ENCODE measurements at places on chromosomes 2 and 18.

- no peak for DNase-seq
Measured at GRCh38 chr2:58939388-58939787, 698.3 kb upstream of the FANCL start.

DNA sequence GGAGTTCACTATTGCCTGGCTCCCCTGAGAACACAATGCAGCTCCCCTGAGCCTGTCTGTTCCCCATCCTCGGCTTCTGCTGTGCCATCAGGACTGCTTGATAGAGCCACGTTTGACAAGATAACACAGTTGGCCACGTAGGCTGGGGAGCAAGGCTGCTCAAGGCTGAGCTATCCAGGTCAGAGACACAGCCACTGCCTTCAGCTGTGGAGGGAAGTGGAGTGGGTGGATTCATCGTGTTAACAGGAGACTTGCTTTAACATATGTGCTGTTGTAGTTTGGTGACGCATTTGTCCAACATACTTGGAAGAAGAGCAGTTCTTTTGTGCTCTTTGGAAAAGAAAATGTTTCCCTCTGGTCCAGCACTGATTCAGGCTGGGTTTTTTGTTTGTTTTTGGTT, 68.8 kb downstream of the WDSUB1 start:
- no peak for DNase-seq

GRCh38 chr2:20525041-20526035, 78.5 kb downstream of the RHOB start:
- peak; percentile 67 for DNase-seq

DNA sequence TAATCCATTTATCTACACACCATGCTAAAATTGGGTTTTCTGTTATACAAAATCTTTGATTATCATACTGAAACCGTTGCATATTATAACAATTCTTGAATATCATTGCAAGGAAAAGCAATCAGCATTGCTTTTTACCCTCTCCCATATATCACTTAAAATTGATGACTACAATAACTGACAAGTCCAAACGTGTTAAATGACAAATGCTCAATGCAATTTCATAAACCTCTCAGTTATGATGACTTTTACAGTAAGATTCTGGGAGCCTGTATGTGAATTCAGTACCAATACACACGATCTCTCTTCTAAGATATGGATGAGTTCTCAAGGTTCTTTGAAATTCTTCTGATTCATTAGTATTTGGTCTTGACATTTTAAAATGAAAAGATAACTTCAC, 368.5 kb upstream of the TRIB2 start:
- DNase-seq = no peak

DNA sequence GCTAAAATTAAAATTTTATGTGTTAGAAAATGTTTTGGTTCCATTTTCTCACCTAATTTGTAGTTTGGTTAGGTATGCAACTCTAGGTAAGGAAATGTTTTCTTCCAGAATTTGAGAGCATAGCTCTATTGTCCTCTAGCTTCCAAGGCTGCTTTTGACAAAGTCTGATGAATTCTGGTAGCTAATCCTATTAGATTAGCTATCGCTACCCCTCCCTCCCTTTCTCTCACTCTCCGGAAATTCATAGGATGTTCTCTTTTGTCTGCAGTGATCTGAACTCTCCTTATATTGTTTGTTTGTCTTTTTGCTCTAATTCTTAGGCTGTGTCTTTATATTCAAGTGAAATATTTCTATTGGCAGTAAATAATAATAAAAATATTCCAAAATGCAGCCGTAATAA, 382.9 kb downstream of the DCC start:
- no peak for DNase-seq

GRCh38 chr18:45760462-45761036, 36.6 kb downstream of the SLC14A1 start:
- DNase-seq = no peak

- DNase-seq = no peak
Measured at GRCh38 chr2:215365184-215365658, 53.4 kb downstream of the ATIC start.

DNA sequence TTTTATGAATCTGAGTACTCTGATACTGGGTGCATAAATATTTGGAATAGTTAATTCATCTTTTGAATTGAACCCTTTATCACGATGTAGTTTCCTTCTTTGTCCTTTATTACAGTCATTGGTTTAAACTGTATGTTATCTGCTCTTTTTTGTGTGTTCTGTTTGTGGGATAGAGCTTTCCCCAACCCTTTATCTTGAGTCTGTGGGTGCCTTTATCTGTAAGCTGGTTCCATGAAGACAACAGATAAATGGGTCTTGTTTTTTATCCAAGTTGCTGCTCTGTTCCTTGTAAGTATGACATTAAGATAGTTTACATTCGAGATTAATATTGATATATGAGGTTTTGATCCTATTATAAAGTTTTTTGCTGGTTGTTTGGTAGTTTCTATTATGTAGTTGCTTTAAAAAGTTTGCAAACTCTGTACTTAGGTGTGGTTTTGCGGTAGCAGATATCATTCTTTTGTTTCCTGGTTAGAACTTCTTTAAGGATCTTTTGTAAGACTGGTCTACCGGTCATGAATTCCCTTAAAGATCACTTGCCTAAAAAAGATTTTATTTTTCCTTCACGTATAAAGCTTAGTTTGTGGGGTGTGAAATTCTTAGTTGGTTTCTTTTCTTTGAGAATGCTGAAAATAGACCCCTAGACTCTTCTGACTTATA, 1451.3 kb upstream of the SLC39A10 start:
- DNase-seq = no peak

- DNase-seq = no peak
Measured at GRCh38 chr18:23207191-23207955, 72.1 kb downstream of the CABLES1 start.

DNA sequence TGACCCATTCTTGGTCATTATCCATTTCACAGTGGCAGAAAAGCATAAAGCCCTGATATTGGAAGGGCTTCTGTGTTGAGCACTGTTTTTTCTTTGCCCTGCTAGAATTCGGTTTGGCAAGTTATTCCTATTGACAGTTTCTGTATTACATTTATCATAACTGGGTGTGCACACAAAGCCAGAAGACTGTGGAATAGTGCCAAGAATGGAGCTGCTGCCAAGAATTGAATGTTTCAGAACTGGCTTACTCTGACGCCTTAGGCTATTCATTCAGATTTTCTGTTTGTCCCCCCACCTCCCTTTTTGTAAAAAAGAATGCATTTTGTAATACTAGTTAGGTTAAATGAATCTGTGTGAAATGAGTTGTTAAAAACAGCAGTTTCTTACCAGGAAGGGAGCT, 12.7 kb downstream of the KDM3A start:
- DNase-seq = peak; percentile 29

DNA sequence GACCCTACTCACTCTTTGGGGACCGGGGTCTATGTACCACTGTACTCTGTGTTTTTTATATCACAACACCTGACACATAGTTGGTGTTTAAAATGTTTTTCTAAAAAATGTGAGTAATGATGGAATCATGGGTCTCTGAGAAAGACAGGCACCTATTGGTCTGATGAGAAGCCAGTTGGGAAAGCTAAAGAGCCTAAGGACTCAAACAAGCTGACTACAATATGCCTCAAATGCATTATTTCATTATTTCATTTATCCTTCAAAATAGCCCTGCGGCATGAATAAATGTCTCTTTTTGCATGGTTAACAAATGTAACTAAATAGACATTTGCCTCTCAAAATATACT, 102.9 kb upstream of the SCN1A start:
- no peak for DNase-seq

DNA sequence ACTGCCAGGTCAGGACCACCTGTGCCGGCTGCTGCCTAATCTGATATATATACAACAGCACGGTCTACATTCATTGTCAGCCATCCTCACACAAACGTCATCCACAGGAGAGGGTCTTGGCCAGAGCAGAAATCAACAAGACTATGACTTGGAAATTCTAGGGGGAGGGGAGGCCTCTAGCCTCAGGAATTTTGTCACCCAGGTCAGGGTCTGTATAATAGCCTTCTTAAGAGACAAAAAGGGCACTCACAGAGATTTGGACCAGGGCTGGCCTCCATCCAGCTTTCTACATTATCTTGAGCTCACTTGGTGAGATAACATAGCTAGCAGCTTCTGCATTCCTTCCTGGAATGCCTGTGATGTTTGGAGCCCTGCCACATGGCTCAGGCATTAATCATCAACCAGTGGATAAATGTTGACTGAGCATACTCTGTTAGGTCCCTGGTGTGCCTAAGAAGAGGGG, 50.4 kb upstream of the CTIF start:
- peak; percentile 38 for DNase-seq

DNA sequence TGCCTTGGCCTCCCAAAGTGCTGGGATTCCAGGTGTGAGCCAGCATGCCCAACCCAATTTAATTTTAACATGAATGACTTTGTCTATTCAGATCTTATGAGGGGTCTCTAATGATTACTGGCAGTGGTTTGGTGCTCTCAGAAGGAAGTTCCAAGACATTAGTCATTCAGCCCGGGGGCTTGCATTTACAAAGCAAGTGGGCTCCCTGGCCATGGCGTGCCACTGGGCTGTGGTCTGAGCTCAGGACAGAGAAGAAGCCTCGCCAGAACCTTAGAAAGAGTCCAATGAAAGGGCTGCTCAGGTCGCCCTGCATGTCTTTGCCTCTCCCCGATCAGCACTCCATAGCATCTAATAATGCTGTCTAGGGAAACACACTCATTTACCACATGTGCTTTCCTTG, 182.6 kb upstream of the CHAC2 start:
- DNase-seq = no peak

GRCh38 chr2:235719146-235719942, 225.5 kb downstream of the AGAP1 start:
- no peak for DNase-seq

DNA sequence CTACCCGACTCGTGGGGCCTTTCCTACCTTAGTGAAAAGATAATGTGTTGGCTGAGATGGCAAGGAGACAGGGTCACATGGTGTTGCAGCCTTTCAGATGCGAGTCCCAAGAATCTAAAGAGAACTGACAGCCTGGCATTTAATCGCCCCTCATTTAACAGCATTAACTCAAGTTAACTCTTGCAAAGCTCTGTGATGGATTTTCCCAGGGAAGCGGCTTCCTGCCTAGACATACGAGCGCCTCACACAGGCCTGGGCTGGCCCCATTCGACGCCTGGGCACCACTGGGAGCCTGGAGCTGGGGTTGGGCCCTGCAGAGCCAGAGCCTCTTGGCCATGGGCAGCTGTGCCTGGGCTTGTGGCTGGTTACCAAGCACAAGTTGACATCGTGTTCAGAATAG, 140.8 kb downstream of the SEPTIN10 start:
- no peak for DNase-seq

DNA sequence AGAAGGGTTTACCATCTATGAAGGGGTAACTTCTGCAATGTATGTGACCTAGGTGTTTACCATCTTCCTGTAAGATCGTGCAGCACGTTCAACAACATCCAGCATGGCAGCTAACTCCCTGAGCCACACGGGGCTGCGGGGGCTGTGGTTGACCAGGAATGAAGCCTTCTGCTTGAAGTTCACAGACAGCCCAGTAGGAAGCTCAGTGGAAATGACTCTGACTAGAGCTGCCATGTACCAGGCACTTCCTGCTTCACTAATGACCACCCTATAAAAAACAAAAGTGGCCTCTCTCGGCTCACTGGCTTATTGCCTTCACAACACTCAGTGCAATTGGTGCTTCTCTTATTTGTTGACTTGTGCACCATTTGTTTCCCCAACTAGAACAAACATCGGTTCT, 99.7 kb upstream of the SMAD7 start:
- no peak for DNase-seq

DNA sequence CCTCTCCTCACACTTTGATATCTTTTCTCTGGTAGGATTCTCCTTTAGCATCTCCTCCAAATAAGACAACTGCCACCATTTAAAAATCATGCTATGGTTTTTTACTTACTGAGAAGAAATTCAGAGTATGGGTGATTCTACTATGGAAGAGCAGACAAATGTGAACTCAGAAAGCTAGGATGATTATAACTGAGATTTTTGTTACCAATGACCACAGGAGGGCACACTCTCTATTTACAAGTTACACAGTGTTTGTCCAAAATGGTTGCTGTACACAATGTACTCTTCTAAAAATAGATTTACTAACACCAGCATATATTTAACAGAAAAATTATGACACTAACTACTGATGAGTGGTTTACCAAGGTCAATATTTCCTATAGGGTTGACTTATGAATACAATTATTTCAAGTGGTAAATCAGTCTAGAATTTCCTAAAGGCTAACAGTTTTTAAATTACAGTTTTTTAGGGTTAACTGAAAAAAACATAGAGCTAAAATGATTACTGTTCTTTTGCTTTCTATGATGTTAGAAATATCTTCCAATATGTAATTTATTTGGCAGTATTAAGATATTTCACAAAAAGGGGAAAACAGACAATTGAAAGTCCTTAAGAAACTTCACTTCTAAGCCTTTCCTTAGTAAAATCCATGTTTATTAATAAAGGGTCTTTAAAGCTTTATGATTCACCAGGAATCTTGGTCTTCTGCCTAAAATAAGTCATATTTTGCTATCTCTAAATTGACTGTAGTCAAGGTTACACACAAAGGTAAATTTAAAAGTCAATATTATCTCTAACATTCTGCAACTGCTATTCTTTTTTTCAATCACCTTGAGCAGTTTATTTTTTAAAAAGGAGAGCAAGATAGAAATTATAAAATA, 57.2 kb downstream of the MAP4K3 start:
- no peak for DNase-seq

GRCh38 chr2:75788902-75789301, 78.2 kb upstream of the GCFC2 start:
- no peak for DNase-seq

DNA sequence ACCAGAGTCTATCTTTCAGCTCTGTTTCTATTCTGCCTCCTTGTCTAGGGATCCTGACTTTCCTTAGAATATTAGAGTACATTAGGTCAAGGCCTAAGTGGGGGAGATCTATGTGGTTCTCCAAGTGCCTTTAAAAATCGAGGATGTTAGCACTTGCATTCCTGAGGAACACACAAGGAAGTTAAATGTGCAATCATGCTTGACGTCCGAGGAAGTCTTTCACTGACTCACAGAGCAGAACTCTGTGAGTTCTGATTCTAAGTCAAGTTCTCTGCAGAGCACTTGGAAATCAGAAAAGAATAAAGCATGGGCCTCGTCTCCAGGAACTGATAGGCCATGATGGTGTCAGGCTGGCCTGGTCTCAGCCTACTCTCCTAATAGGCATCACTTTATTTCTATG, 17.2 kb downstream of the FHOD3 start:
- DNase-seq = no peak

GRCh38 chr18:9827211-9827792, 58.5 kb upstream of the TXNDC2 start:
- no peak for DNase-seq

GRCh38 chr2:95069465-95069864, 44.0 kb downstream of the MAL start:
- DNase-seq = no peak

GRCh38 chr2:8477552-8478470, 204.0 kb upstream of the ID2 start:
- DNase-seq = no peak

Measured in uterus (tissue), 4 donors.